ENCODE measurements at places on chromosomes 1 and 21.

GRCh38 chr1:159436469-159436868 is 3.1 kb upstream of the OR10J1 start:
- no peak for DNase-seq

- peak; percentile 6 for DNase-seq
Measured at GRCh38 chr1:111660204-111661150, 40.9 kb downstream of the RAP1A start.

DNA sequence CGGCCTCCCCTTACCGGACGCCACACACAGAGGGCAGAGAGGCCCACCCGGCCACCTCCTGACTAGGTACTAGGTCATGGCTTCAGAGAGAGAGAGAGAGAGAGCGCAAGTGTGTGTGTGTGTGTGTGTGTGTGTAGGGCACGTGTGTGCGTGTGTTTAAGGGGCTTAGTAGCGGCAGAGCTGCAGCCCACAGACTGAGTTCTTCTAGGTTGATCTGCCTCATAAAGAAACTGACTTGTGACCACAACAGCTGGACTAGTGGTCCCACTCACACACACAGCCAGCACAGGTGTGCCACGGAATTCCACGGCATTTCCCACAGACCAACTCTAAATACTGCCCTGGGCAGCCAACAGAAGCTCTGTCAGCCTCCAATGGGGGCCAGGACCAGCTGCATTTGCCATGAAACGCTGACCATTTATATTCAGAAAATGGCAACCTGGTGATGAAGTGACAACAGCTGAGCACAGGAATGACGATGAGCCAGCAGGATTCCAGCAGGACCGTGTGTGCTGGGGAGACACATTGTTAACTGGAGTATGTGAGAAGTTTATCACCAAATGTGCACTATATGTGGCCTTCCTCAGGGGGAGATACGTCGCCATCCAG is 38.8 kb upstream of the GPR153 start:
- no peak for DNase-seq

DNA sequence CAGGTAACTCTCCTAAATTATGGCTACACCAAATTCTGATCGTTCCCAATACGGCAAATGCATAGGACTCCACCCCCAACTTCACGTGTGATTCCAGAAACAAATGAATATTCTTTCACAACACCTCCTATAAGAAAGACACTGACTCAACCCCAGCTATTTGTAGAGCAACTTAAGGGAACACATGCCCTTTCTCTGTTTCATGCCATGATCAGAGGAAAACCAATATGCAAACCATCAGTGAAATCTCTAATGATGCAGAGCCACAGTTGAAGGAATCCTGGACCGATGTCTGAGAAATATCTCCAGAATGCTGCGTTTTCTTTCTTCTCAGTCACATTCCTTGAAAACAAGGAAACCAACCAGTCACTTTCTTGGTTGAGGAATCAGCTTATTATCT is 164.2 kb upstream of the PTBP2 start:
- no peak for DNase-seq

GRCh38 chr1:157363660-157364140 is 188.6 kb downstream of the FCRL5 start:
- DNase-seq = peak; percentile 4

DNA sequence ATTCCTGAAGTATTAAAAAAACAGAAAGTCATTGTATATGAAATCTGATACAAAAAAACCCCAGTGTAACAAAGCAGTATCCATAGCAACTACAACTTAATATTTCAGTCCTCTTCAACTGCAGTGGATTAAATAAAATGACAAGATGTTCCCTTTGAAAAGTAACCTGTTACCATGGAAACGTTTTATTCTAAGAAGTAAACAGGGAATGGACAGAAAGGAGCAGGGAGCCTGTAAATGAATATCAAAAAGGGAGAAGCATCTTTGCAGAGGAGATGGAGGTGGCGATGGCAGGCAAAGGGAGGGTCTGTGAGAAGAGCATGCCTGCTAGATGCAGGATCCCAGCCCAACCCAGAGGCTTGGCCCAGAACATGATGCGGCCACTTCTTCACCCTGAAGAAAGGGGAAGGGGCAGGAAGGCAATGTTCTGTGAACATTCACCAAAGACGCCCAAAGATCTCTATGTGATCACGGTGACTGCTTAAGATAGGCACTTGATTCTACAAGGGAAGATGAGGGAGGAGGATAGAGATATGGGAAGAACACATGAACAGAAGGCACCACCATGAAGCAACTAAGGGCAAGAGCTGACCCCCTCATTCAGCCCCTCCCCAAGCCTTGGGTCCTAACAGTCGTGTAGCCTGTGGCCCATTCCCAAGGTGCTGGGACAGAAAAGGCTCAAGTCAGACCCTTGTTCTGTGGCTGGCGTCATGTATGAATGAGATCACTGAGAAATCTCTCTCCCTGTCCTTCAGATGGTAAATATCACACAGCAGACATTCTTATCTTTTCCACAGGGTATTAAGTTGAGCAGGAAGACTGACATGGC is 200.0 kb downstream of the SLC45A1 start:
- DNase-seq = no peak

GRCh38 chr1:2534687-2535441 is 4.8 kb upstream of the HES5 start:
- DNase-seq = no peak

GRCh38 chr1:16727190-16728111 is 12.9 kb upstream of the RNU1-4 start:
- DNase-seq = no peak

DNA sequence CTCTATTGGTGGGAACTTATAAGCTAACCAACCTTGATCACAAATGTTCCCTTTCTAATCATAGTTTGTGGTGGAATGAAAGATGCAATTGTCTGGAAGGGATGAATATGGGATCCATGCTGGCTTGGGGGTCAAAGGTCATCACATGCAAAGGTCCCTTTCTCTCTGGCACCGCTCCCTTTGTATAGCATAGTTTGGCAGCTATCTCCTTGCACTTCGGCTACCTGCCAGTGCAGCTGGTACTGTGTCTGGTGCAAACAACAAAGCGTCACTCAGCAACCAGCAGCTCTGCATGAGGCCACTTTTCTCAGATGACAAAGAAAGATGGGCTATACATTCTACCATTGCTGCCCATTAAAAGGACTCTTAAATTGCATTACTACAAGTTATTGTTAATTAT is 188.2 kb upstream of the NFIA start:
- no peak for DNase-seq

DNA sequence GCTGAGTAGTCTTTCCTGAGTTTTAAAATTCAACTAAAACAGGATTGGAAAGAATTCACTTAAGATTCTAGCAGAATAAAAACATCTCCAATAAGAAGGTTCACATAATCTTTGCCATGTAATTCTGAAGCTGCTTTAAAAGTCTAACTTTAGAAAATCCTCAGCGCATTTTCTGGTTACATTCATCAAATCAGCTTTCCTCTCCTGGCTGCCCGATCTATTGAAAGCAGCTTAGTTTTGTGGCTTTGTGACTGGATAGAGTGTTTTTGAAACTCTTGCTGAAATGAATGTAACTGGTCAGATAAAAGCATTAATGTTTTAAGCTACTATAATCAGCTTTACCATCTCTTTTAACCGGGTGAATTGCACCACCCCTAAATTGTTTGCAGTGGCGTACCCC is 66.8 kb downstream of the DOP1B start:
- DNase-seq = no peak

DNA sequence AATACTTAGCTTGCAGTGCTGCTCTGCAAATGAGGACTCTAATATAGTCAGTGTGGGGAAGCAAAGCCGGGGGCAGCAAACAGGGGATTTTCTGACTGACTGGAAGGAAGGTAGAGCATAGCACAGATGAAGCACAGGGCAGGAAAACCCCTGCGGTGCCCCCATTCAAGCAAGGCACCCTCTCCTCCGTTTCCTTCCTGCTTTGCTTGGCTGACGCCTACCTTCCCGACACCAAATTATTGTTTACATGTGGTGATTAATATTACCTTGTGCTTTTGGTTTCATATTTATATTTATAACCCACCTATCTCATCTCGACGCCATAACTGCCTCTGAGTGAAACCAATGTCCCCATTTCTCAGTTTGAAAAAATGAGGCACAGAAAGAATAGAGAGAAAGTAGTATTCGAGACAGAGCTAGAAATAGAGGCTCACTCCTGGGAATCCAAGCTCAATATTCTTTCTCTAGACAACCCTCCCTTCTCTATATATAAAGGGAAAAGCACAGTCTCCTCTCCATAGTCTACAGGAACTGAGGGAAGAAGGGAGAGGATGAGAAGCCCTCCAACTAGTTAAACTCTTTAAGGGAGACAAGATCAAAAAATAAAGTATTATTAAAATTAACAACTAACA is 41.3 kb downstream of the PIK3C2B start:
- DNase-seq = no peak

- DNase-seq = no peak
Measured at GRCh38 chr21:26127918-26128317, 42.7 kb downstream of the APP start.

DNA sequence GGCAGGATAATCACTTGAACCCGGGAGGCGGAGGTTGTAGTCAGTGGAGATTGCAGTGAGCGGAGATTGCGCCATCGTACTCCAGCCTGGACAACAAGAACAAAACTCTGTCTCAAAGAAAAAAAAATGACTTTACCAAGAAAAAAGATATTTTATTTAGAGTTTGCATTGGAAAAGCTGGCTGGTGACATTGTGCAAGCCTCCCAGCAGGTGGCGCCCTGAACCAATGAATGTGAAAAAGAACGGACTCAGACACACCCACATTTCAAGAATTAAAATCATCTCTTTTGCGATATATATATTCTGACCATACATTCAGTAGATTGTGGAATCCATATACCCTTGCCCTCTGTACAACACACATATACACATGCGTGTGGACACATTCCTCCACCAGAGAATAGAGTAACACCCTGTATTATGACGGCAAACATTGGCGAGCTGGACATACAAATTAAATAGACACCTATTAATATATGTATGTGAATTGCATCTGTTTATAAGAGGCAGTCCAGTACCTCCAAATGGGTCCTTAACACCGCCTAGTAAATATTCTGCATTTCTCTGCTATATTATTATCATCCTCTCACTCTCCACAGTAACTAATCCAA is 39.0 kb upstream of the CADM3 start:
- DNase-seq = peak; percentile 25

DNA sequence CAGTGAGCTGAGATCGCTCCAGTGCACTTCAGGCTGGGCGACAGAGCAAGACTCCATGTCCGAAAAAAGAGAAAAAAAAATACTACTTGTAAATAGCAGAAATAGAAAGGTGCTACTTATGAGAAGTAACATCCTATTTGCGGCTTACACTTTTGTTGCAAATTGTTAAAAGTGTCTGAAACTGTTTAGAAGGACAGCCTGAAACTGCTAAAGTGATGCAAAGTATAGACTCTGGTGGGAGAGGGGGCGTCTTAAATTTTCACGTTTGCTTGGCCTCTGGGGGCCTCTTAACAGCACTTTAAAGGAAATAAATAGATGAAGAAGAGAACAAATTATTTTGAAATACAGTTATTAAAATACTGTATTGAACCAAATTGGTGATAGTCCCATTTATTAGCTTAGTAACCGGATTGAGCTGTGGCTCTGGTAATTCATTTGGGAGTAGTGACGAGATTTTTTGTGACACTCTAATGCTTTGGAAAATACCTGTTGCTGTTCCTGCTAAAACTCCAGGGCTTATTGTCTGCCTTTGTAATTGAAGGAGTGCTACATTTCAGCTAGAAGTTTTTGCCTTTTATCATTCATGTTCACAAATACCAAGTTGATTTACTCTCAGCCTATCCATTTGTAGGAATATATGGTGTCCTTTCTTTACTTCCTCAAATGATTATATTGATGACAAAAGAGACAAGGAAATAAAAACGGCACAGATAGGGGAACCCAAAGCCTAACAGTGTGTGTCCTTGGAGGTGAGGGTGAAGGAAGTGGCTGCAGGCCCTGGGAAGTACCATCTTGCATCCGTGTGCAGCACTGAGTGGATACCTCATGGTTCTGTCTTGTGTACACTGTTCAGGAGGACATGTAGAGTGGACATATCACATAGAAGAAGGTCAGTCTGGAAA is 6.2 kb downstream of the PKNOX1 start:
- DNase-seq = no peak

GRCh38 chr1:8424539-8425116 is 106.7 kb downstream of the SLC45A1 start:
- no peak for DNase-seq

DNA sequence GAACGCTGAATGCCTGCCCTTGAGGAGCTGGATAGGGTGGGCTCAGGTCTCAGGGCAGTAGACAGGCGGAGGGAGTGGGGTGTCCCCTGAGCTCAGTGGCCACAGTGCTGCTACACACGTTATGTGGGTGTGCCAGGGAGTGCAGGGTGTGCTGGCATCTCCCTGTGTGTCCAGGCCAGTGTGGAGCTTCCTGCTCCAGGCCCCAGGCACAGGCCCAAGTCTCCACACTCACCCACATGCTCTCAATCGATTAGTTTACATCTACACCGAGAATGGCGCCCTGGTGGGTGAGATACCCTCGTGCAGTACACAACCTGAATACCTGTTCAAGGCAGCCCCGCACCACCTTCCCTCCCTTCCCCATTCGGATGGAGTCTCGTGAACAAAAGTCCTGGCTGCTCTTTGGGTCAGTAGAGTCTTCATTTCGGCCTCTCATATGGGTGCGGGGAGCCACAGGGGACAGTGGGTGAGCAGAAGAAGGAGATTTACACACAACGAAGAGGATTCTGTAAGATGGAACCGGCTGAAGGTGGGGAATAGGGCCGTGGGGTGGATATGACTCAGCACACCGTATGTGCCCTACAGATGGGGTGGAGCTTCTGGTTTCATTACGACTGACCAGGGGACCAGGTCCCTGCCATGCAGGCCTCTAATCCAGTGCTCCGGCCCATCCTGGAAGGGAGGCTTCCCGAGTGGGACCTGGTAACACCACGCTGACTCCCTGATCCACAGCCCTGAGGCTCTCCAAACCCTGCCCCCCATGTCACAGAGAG is 93.3 kb downstream of the SPSB1 start:
- no peak for DNase-seq

GRCh38 chr1:58702261-58703141 is 2.6 kb upstream of the MYSM1 start:
- DNase-seq = no peak

GRCh38 chr1:193533853-193534252 is 347.4 kb upstream of the B3GALT2 start:
- DNase-seq = no peak

DNA sequence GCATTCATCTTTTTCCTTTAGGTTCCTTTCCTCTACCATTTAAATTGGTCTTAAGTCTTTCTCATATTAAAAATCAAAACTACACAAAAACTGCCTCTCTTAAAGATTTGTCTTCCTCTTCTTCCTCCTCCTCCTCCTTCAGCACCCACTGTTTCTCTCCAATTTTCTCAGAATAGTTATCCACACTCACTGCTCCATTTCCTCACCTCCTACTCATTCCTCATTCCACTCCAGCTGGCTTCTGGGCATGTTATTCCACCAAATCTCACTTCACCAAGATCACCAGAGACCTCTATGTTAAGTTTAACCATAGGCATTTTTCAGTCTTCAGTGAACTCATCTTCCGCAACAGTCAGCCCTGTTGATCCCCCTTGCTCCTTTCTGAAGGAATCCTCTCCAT is 173.7 kb downstream of the SLC35F3 start:
- no peak for DNase-seq

DNA sequence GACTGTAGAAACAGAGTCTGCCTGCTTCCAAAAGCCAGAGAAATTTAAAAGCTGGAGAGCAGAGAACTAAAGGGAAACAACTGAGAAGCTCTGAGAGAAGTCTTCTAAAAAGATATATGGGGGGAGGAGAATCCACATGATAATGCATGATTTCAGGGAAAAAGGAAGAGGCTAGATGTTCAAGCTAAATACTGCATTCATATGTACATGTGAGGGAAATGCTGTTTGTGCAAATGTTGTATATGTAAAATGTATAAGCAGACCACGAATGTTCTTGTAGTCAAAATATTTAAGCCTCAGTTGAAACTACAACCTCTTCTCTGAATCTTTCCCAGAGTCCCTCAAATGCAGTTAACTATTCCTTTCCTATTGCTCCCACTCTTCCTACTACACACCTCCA is 79.2 kb downstream of the AKT3 start:
- DNase-seq = no peak
